ENCODE measurements at places on chromosomes 3 and 15.

DNA sequence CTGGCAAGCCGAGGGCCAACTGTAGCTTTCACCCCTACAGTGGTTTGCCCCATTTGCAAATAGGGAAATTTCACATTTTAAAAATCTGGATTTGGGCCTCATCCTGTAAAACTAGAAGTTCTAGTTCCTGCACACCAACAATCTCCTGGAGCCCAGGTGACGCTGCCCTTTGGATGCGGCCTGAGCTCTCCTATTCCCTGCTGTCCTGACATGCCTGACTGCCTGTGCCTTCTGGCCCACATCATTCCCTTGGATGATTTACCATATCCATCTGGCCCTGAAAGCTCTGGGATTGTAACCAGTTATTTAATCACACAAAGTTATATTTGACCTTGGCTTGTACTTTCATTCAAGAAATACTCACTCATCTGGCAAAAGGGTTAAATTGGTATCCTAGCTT, 272.3 kb downstream of the ARRDC4 start:
- no peak for DNase-seq

DNA sequence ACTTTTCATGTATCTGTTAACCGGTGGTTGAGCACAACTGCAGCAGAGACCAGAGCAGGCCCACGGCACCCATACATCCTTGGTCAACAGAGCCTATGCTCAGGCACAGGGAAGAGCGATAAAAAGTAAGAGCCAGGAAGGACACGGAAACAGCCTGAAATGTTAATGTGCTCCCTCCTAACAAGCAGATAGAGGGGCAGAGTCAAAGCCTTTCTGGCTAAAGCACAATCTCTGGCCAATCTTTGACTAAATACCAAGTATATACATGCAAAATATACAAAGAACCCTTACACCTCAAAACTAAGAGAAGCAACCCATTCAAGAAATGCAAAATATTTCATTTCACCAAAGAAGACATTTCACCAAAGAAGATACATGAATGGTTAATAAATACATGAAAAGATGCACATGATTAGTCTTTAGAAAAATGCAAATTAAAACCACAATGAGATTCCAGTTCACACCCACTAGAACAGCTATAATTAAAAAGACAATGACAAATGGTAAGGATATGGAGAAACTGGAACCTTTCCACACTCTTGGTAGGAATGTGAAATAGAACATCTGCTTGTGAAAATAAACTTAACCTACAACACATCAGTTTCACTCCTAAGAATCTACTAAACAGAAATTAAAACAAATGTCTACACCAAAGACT, 88.0 kb downstream of the OSBPL10 start:
- no peak for DNase-seq

GRCh38 chr3:146550070-146550615, 5.7 kb upstream of the PLSCR1 start:
- DNase-seq: peak; percentile 8

DNA sequence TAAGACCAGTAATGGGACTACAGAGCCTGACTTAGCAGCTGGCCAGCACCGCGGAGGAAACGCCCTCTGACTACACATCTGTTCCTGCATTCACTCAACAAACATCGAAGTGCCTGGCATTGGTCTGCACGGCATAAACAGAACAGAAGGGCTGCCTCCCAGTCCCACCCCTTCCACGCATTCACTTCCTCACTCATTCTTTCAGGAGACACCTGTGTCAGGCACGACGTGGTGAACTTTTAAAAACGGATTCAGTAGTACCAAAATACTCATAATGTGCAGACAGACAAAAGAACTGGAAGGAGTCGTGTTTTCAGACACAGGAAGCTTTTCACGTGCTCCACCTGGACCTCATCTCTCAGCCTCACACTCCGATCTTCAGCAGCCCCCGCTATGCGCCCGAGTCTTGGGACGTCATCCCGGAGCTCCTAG, 123.3 kb downstream of the XXYLT1 start:
- no peak for DNase-seq

GRCh38 chr3:113234688-113235260, 23.4 kb downstream of the BOC start:
- no peak for DNase-seq

DNA sequence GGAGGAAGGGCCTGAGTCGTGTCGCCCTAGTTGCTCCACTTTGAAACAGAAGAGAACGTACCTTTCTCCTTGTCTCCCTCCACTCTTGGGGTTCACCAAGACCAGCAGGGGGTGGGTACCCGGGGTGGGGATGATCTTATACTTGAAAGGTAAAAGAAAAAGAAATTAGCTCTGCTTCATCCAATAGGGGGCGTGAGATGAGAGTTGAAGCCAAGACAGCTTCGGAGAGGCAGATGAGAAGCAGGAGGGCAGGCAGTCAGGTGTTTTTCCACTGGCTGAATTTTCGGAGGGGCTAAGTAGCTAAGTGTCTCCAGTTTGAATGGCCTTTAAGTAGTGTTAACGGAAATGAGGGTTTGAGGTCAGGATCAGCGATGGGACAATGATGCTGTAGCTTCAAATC, 100.4 kb downstream of the DGKG start:
- peak; percentile 13 for DNase-seq

DNA sequence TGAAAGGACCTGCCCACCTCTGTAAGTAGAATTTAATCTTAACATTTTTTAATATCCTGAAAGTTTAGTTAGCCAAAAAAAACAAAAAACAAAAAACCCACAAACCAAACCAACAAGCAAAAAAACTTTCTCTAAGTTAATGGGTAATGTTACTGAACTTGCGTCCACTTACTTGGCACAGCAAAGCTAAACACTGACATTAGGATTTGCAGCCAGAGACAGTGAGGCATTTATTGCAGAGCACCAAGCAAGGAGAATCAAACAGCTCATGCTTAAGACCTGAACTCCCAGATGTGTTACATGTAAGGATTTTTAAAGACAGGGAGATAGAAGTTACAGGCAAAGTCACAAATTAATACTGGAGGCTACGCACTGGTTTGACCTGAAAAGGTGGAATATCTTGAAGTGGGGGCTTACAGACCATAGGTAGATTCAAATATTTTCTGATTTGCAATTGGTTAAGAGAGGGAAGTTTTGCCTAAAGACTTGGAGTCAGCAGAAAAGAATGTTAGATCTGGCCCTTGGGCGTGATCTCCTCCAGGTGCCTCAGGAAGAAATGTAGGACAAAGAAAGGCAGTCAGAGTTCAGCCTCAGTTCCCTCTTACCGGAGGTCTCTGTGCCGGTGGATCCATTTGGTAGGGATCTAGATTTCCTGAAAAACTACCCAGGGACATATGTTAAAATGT, 205.0 kb downstream of the ADAMTSL3 start:
- DNase-seq: no peak

- no peak for DNase-seq
These were observed 678.7 kb upstream of the CFAP20DC start for GRCh38 chr3:59728587-59728908.

DNA sequence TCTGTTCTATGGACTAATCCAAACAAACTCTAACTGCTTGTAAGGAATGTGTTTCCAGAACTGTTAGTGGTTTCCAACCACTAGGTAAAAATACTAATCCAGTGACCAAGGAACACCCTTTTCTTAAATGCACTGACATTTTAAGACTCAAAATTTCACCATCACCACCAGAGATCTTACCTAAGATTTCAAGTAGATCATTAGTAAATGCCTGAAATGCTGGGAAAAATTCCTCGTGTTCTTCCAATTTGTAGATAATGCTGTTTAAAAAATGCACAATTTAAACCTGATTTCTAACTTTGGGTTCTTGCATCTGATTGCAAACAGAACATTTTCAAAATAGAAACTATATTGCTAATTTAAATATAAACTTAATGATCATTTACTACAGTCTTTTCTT, 63.4 kb downstream of the ESYT3 start:
- no peak for DNase-seq

Data from AML-193 (cell line).